ENCODE measurements at places on chromosomes 7 and 10.
A peak's percentile ranks its signal among the peaks of the same experiment; 100 is the strongest.

GRCh38 chr7:156778668-156779067 is 114.3 kb downstream of the LMBR1 start:
- no peak for DNase-seq

DNA sequence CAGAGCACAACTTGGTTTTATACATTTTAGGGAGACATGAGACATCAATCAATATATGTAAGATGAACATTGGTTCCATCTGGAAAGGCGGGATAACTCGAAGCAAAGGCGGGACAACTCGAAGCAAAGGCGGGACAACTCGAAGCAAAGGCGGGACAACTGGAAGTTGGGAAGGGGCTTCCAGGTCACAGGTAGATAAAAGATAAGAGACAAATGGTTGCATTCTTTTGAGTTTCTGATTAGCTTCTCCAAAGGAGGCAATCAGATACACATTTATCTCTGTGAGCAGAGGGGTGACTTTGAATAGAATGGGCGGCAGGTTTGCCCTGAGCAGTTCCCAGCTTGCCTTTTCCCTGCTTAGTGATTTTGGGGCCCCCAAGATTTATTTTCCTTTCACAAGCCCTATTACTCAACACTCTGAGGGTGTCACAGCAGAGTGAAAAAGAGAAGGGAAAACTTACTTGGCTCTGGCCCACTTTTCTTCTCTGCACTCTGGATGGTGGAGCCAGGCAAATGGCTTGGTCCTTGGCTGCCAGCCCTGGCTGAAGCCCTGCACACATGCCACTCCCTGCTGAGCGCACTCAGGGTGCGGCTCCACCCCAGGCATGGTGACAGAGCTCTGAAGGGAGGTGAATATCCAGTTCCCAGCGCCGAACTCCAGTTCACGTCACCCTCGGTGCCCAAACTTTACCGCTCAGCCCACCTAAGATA is 46.7 kb downstream of the PARD3 start:
- DNase-seq: no peak

DNA sequence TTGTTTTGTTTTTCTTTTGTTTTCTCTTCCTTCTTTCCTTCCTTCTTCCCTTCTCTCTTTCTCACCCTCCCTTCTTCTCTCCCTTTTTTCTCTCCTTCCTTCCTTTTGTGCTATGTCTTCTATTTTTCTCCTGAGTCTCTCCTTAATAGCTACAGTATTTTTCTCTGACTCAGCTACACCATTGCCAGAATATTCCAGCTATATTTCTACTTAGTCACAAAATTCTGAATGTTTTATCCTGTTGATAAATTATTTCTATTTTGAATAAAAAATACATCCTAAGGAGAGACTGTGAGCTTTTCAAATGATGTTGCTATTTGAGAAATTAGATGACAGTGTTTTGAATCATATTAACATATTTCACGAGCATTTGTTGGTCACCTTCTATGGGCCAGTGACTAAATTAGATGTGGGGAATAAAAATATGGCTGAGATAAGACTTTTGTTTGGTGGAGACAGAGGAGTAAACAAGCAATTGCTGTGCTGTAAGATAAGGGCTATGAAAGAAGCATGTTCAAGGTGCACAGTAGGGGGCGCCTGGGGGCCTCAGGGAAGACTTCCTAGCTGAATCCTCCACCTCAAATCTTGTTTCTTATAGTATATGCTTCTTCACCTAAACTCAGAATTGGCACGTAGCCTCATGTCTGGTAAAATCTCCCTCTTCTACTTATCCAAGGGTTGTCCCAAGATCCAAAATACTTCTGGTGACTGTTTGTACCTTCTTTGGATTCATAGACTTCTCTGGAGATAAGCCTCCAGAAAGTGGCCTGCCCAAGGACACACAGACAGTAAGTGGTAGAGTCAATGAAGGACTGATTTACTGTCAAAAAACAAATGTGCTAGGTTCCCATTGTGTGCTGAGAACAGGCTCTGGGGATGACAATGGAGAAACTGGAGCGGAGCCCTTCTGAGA is 115.5 kb upstream of the CREB5 start:
- DNase-seq: peak; percentile 76

DNA sequence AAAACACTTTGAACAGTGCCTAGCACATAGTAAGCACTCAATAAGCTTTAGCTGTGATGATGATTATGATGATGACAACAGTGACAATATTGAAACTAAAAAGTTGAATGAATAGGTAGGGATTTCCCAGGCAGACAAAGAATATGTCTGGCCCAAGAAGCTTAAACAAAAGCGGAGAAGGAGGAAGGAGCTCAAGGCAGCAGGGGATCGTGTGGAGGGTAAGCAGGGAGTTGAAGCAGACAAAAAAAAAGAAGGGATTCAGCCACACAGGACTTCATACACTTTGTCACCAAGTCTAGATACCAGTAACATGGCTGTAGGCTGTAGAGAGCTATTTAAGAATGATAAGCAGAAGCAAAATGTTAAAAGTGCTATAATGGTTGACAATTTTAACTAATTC is 144.0 kb downstream of the CALN1 start:
- no peak for DNase-seq

DNA sequence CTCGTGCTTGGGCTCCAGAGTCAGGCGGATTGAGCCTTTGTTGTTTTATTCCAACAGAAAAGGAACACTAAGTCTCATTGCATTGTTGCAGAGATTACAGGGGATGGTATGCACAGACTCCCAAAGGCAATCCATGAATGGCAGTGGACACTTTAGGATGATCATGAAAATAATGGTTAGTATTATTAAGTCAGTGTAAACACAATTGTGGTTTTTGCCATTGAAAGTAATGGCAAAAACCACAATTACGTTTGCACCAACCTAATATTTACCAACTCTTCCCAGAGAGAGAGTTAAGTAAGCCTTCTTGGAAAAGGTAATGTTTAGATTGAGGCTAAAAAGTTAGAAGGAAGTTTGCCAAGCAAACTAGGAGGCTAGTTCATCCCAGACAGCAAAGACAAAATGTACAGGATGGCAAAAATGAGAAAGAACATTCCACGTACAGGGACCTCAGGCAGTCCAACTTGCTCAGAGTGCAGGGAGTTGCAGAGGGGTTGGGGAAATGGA is 72.9 kb upstream of the AMPH start:
- no peak for DNase-seq

GRCh38 chr7:112622159-112622715 is 141.4 kb downstream of the LSMEM1 start:
- no peak for DNase-seq

DNA sequence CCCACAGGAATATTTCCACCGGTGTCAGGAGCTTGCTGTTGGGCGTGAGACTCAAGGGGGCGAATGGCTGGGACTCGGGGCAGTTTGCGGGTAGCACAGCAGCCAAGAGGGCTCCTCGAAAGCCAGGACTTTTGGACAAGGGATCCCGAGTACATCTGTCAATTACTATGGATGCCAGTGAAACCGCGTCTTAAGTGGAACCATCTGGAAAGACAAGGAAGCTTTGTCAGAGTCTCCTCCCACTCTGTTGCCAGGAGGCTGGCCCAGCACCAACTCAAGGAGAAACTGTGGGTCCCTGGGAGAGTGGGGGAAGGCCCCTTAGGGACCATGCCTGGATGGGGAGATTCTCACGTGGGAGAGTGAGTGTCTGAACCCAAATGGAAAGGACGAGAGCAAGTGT is 57.1 kb downstream of the C10orf143 start:
- no peak for DNase-seq

DNA sequence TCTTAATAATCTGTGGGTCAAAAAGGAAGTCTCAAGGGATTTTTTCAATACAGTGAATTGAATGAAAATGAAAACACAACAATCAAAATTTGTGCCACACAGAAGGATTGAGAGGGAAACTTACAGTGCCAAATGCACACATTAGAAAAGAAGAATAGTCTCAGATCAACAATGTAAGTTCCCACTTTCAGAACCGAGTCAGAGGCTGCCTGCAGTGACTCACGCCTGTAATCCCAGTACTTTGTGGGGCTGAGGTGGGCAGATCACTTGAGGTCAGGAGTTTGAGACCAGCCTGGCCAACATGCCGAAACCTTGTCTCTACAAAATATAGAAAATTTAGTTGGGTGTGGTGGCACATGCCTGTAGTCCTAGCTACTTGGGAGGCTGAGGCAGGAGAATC is 12.5 kb upstream of the KEL start:
- DNase-seq: no peak

DNA sequence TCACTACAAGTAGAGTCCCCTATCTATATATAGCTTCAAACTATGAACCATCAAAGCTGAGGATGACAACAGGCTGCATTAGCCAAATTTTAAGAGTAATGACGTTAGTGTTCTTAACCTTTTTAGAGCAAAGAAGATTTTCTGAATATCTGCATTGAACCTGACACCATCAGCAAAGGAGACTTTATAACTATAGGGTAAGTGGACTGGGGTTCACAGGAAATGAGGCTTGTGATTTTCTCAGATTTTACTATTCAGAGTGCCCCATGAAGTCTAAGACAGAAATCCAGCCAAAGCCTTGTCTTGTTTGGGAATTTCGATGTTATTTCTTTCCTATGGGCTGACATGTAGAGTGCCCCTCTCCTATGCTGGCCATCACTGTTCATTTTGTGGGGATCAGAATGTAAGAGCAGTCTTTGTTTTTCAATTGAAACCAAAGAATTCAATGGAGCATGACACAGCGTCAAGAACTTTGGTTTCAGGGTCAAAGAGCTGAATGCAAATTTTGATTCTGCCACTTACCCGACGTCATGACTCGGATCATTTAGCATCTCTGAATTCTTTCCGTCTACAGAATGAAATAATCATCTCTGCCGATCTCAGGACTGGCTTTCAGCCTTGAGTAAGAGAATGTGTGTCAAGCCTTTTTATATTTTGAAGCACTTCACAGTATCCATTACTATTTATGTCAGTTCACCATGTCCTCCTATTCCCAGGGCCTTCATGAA is 52.7 kb downstream of the DENND11 start:
- no peak for DNase-seq

DNA sequence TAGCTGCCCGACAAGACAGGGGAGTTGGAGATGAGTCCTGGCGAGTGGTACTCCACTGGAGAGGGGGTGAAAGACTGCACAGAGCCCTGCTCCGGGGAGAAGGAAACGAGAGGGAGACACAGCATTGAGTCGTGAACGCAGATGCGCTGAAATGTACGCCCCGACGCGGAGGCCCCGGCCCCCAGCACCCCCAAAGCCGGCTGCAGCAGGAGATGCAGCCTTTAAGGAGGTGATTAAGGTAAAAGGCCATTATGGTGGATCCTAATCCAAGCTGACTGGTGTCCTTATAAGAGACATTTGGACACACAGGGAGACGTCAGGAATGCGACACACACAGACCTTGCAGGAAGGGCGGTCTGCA is 166.3 kb upstream of the IMMP2L start:
- no peak for DNase-seq

- no peak for DNase-seq
Measured at GRCh38 chr10:14926722-14927416, 27.0 kb downstream of the DCLRE1C start.

DNA sequence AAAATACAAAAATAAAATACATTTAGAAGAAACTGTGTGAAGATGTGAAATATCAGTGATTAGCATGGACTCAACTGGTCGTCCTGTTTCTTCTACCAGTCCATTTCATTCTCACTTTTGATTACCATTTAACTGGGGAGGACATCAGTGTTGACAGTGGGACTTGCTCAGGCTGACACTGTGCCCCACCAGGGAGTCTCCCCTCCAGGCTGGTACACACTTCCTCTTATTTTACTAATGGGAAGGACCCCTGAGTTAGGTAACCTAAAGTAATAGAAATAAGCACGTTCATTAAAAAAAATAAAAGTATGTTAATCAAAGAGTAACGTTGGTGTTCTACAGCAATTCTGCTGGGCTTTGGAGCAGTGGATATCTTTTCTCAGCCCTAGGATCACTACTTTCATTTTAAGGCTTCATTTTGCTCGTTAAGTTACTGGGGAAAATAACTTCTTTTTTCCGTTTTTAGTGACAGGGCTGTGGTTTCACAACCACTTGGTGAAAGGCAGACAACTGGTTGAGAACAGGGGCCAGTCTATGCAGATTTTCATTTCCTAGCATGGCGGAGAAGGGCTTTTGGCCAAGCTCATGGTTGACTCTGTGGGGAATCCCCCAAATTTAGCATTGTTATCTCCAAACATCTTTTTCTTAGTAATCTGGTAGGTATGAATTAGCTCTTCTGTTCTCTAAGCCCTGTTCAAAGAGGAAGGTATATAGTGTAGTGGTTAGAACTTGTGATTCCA is 2.1 kb downstream of the SNX10 start:
- DNase-seq: no peak

- DNase-seq: no peak
Measured at GRCh38 chr7:143351060-143351459, 11.5 kb downstream of the FAM131B start.

DNA sequence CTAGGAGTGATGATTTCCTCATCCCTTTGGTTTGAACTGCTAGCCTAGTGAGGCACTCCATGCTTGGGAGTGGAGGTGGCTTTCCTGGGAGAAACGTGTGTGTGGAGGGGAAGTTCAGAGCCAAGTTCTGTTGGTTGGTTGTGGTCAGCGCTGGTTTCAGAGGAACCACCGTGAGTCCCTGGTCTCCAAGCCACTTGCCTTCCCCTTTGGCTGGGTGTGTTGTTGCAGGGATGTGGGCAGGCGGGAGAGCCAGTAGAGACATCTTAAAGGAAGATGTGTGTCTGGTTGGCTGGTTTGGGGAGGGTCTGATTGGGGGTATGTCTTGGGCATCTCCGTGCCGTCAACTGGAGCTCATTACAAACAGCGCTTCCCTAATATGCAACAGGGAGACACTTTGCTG is 130.8 kb upstream of the TCF7L2 start:
- DNase-seq: no peak

DNA sequence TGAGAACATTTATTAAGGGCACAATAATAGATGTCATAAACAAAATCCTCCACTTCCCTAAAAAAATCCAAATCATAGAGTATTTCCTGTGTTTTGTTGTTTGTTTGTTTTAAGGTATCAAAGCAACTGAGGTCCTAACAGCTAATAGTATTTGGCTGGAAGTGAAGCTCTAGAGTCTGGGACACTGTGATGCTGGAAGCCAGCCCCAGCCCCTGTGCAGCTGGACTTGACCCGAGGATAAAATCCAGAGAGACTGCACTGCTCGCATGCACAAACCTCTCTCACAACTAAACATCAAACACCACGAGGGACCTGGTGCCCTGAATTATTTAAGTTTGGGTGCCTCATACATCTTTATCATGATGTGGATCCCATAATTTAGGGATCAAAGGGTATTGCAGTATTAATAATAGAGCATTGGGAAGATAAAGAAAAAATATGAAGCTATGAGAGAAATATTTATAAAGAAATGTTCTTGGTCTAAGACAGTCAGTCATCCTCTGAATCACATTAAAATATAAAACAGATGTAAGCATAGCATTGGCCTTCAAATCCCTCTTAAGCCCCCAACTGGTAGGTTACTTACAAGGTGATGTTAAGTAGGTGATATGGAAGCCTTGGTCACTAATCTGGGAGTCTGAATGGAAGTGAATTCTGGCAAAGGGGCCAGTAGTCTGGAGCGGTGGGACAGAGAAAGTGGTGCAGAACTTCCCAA is 44.4 kb downstream of the CUBN start:
- peak; percentile 1 for DNase-seq

DNA sequence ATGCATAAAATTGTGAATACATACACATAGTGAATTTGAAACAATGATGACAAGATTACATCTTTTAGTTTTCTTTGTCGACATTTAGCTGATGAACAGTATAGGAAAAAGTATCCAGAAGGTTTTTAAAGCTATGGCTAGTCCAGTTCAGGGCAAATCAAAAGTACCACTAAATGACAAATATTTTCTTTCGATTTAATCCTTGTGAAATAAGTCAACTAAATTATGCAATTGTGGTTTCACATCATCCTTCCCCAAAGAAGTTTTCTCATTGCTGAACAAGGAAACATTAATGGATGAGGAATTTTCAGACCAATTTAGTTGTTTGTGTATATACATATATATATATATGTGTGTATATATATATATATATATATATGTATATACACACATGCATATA is 774.0 kb downstream of the DNAJB9 start:
- DNase-seq: no peak

All from NCI-H82 (cell line).